ENCODE measurements at places on chromosomes 13 and 19.

DNA sequence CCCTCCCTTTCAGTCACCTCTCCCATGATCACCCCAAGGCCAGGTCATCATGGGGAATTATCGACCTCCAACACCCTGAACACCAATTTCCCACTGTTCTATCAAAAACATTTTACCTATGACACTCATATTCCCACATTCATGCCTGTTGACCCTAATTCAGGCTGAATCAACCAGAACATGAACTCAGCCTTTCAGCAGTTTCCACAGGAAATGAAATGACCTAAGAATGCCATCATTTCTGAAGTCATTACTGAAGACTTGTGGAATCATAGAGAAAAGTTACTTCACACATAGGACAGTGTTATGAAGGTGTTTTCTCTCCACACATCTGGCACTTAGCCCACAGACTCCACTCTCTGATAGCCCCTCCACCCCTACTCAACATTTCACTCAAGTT is 29.9 kb upstream of the FAM124A start:
- no peak for DNase-seq

GRCh38 chr13:42474954-42475353 is 99.0 kb upstream of the TNFSF11 start:
- DNase-seq: peak; percentile 55

DNA sequence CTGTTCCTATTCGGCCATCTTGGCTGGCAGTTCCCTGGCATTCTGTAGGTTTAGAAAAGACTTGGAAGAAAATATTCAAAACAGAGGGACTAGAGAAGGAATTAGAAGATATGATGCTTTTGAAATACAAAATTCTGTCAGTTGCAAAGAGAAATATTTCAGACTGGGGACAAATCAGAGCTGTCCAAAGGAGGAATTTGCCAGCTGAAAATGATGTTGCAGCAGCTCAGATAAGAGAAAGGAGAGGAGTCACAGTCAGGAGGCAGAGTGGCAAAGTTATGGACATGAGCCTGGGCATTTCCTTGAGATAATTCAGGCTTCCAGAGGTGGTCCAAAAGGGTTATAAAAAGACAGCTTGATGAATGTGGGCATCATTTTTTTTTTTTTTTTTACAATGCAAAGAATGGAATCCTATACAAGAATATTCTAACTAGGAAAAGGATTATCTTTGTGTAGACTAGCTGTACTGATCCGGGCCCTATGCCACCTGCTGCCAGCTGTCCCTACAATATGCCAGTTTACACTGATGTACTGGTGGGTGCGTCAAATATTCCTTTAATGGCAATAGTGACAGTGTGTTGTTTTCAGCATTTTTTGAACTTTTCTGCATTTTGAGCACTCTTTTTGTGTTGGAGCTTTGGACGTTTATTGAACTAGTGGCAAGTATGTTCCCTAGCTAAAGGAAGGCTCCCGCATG is 31.8 kb upstream of the CBY2 start:
- no peak for DNase-seq

GRCh38 chr13:100244431-100244830 is 155.5 kb downstream of the PCCA start:
- DNase-seq: no peak

DNA sequence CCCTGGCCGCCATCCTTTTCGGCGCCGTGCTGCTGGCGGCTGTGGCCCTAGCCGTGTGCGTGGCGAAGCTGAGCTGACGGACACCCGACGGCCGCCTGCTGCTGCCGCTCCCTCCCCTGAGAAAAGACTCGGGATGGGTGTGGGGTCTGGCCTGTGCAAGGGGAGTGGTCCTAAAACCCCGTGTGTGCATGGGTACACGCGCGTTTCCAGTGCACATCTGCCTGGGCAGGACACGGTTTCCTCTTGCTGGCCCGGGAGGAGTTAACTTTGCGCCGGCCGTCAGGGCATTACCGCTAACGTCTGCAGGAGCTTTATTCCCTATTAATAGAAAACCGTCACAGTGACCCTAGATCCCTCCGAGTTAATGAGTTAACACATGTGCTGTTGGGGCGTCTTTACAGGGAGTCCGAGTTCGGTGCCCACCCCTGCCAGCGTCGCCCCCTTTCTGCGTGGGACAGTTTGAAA is 1.3 kb downstream of the RGS9BP start:
- no peak for DNase-seq
